Smooth muscle cell of trachea (primary cell): ENCODE measurements at places on chromosomes 2 and 18. TPM values are rescaled to one million over a fixed set of nuclear protein-coding genes. Genes with fewer than 3 reads are reported as not detected.

L3MBTL4 gene
- total RNA-seq = under 0.01 TPM in 1 of 2 replicates, not detected in the other

KCNG2 gene
- 0.73 and 3.3 TPM in 2 replicates for total RNA-seq

ANKRD36 gene
- 27.8 and 46.1 TPM in 2 replicates for total RNA-seq

SPDYA gene
- total RNA-seq = 1.2 and 2.3 TPM in 2 replicates

DNER gene
- total RNA-seq = 0.44 and 0.83 TPM in 2 replicates

EMX1 gene
- total RNA-seq = not detected in 2 replicates

RDH14 gene
- 31.1 and 33.5 TPM in 2 replicates for total RNA-seq

POTEC gene
- total RNA-seq = not detected in 2 replicates

COX5B gene
- total RNA-seq = 272 and 327 TPM in 2 replicates

C2orf72 gene
- total RNA-seq = 0.17 TPM in 1 of 2 replicates, not detected in the other

SLC35G4 gene
- total RNA-seq = not detected in 2 replicates

SOX11 gene
- under 0.01 TPM in 1 of 2 replicates, not detected in the other for total RNA-seq

TRIM43 gene
- total RNA-seq = not detected in 2 replicates
